ENCODE measurements at places on chromosomes 6 and 20.
A peak's percentile ranks its signal among the peaks of the same experiment; 100 is the strongest.

DNA sequence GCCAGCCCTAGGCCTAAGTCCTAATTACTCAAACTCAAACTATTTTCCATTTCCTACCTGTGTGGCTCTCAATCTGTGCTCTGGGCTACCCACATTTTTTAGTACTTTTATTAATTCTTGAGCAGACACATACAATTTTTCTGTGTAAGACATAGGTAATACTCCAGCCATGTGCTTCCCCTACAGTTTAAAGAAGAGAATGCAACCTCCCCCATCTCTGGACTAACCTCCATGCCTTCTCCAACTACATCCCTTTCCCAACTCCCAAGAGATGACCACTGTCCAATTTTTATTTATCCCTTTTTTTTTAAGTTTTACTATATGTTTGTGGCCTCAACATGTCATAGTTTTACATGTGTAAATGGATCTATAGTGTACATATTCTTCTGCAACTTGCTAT, 5.8 kb downstream of the HMGN4 start:
- DNase-seq = peak; percentile 39

DNA sequence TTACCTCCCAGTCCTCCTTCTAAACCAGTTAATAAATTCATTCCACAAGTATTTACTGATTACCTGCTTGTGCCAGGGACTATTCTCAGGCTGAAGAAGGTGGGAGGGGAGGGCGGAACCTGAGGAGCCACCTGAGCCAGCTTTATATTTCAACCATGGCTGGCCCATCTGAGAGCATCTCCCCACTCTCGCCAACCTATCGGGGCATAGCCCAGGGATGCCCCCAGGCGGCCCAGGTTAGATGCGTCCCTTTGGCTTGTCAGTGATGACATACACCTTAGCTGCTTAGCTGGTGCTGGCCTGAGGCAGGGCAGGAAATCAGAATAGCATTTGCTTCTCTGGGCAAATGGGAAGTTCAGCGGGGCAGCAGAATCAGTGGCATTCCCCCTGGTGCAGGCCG, 4.9 kb upstream of the AAR2 start:
- no peak for DNase-seq

DNA sequence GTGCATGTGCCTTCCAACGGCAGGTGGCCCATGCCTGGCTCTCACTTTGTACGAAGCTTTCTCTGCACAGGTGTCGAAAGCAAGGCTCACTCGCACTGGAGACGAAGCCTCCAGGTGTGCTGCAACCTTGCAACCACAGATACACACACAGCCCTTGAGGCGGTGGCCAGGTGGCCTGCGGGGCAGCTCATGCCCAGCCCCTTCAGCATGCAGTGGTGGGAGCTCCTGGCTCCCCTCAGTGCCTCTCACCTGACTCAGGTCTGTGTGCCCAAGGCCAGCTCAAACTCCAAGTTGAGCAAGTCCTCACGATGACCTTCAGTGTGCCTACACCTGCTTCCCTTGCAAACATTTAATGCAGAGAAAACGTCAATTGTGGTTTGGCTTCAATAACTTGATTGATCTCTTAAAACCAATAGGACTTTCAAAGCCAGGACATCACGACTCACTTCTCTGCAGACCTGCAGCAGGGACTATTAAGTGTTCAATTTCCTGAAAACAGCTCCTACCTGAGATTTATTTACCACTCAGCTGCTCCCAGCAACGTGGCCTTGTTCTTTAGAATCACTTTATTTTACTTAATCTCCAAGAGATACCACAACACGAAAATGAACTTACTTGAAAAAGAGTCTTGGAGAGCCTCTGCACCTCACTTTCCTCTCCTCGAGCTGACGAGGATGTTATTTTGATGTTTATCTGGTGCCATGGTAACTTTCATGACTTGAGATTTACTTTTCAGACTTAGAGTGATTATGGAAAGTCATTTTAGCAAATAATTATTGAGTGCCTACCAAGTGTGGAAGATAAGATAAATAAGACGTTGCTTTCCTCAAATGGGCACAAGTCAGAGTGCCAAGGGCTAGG, 86.3 kb downstream of the SLC22A23 start:
- no peak for DNase-seq

DNA sequence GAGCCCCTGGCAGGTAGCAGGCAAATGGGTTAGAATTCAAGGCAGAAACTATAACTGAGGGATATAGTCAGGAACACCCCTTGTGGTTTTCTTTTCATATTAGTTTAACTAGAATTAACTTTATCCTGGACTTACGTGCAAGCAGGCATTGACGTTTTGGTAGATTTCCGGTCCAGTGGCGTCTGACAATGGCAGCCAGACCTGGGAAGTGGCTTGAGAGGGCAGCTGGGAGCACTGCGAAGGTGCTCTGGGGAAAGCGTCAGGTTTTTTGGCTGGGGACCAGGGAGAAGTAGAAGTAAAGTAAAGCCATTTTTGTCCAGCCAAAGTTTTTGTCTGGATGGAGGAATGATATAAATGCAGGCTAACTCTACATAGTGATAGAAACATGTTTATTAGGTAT, 8.4 kb upstream of the ACSS1 start:
- no peak for DNase-seq

DNA sequence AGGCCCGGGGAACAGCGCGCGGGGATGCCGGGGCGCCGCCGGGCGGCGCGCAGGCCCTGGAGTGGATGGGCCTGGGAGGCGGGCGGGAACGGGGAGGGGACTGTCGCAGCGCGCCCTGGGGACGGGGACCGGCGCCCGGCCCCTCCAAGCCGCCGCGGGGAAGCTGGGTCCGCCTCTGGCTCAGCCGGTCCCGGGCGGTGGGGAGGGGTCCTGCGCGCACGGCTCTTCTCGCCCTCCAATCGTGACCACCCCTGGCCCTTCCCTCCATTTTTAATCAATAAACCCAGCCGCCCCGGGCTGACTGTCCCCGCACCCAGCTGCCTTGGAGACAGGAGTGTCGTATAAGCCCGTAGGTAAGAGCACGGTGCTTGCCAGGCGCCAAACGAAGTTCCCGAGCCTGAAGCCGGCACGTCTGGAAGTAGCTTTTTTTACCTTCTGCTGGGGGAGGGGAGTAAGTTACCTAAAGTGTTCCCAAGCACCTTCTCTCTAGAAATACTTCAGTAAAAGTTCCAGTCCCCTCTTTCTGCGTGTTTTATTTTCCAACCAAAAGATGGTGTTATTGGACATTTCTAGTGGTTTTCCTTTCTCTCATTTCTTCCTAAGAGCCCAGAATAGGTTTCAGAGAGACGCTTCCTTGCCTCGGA, 780 bp upstream of the TAF4 start:
- DNase-seq = no peak

DNA sequence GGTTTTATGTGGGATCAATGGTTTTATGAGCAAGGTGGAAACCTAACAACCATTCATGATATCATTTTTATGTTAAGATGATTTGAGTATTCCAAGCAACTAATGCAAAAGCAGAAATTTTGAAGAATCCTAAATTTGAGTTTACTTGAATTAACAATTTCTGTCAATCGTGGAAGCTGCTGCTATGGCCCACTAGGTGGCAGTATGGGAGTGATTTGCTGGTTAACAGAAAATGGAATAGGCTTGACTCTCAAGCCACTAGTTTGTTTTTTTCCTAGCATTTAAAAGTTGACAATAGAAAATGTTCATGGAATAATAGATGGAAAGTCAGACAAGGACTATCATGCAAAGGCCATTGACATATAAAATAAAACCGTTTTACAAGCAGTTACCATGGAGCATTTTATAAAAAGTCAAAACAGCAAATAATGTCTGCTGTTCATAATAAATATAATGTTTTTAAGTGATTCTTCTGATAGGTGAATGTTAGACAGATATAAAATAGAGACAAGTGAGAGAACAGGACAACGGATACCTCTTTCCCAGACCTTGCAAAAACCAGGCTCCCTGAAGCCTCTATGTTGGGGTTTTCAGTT, 43.0 kb upstream of the TMEM200A start:
- peak; percentile 59 for DNase-seq

DNA sequence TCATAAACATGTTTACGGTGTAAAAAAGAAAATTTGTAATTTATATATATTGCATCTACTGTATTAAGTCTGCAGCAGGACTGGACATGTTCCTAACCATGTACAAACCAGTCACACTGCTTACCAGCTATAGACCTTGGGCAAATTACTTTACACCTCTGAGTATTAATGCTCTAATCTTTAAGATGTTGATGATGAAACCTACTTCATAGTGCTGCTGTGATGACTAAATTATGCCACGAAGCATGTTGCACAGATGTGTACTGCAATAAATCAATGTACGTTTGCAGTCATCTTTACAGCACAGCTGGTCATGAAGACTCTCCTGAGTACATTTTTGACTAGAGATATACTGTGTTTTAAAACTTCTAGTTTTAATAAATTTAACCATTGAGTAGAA, 42.6 kb downstream of the PRKN start:
- DNase-seq = no peak

DNA sequence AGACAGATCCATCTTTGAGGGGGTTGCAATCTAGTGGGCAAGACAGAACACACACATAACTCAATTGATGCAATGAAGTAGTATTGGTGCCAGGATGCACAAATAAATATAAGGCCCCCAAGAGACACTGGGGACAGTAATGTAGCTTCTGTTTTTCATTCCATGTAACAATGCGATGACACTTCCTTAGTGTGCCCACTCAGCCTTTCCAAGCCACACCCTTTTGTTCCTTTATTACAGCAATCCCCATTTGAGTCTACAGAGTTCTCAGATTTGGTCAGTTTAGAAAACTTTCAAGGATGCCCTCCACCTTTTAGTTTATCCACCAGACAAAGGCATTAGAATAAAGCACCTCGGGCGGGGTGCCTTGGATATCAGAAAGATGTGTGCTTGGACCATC, 15.5 kb downstream of the TGM3 start:
- DNase-seq = no peak

GRCh38 chr6:116779573-116780164, 14.2 kb upstream of the FAM162B start:
- DNase-seq = peak; percentile 55

GRCh38 chr6:139355172-139355571, 19.3 kb downstream of the CITED2 start:
- DNase-seq = no peak

DNA sequence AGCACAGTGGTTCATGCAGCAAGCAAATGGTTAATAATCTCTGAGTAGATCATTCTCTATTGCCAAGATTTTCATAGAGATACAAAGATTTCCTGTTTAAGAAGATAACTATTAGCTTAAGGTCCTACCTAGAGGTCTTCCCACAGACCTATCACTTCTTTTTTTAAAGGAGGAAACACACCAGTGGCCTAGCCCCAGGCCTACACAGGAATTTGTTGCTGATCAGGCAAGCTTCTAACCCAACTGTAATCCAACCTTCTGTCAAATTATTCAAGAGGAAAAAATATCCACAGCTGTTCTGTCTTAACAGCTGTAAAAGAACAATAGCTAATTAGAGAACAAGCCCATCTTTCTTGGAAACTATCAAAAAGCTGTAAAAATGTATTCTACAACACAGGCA, 332.8 kb downstream of the BTBD9 start:
- DNase-seq = no peak

- DNase-seq = no peak
These were observed 133.9 kb upstream of the SSTR4 start for GRCh38 chr20:22901164-22901563.

Measured in HCEC 1CT (cell line).